ENCODE measurements at places on chromosomes 4 and X.

- DNase-seq, result no peak
Measured at GRCh38 chrX:38205039-38205438, 15.6 kb downstream of the SRPX start.

DNA sequence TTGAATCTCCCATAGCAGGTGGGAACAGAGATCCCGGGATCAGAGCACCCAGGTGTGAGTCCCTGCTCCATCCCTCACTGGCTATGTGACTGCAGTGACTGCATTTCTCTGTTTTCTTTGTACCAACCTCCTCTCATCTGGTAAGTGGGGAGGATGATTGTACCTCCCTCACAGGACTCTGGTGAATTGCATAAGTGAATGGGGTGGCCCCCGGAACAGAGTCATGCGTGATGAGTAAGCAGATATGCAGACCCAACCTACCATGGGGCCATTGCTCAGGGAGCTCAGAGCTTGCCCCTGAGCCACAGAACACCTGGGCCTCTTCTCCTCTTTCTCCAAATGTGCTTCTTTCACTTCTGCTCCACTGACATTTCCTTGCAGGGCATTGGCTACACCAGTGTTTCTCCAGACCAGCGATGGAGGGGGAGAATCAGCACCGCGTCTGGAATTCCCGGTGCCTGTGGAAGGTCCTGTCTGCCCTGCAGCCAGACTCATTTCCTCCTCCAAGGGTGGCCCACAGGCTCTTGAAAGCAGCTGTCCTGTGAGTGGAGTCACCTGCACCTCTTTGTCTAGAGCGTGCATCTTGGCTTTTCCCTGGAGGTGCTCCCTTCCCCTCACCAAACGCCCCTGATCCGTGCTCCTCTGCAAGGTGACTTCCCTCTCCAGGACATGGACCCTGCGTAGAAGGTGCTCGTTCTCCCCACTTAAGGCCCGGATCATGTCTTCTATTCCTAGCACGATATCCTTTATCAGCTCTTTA is 30.0 kb downstream of the C4orf50 start:
- no peak for DNase-seq

- DNase-seq, result peak; percentile 92
Measured at GRCh38 chr4:145299380-145300076, 119.1 kb upstream of the OTUD4 start.

DNA sequence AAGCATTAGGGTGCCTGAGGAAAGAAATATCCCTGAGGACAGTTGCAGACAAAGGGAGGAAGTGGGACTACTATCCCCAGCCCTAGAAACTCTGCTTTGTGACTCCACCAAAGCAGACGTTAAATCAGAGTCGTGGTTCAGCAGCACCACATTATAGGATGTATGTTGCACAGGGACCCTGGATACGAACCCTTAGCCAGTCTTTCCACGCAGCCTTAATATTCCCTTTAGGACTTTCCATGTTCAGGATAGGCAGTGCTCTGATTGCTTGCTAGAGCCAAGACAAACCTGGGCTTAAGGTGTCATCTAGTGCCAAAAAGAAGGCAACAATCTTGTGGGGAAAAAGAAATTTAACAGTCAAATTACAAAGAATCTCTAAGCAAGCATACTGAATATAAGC is 62.6 kb downstream of the MAD2L1 start:
- no peak for DNase-seq

DNA sequence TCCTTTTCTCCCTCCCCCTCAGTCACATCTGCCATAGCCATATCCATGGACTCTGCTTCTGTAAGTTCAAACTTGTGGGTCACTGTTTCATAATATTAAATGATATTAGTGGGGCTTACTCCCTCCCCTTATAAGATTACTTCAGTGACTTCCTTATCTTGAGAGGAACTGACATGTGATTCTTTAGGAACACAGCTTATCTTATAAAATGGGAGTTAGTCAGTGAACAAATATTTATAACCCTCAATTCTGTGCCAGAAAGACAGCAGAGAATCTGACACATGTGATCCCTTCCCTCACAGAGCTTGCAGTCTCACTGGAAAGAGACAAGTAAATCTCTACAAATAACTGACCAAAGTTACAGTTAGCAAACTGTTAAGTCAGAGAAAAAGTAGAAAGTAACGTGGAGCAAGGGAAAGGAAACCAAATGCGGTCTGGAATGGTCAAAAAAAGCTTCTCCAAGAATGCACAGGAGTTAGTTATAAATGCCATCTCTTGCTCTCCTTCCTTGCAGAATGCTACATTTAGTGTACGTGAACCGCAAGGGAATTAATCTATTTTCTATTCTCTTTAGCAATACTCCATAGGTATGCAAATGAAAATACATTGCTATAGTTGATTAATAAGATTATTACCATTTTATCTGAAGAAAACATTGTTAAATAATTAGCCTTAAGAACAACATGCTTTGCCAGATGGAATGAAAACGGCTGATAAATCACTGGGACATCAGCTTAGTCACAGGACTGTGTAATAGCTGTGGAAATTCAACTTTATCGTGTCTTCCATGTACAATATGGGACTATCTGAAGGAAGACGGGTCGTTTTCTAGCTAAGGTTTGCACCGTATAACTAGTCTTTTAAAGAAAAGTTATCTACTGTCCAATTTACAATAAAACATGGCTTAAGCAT is 29.0 kb downstream of the SGMS2 start:
- DNase-seq, result peak; percentile 83

DNA sequence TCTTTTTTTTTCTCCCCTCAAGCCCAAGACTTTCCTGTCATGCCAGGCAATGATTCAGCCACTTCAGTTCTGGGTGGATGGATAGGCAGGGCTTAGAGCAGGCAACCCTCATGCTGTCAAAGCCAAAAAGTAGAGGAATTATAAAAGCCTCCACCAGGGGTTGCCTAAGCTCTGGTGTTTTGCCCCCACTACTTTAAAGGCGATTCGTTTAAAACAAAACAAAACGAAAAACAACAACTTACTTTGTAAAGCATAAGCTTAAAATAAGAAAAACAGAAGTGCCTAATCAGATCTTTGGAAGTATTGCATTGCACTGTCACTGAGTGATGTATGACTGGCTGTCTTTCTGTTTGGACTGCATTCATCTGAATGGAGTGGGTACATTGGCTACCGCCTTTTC is 5.3 kb upstream of the IDS start:
- DNase-seq, result no peak

GRCh38 chrX:2484721-2485648 is 15.8 kb downstream of the DHRSX start:
- DNase-seq, result peak; percentile 38

GRCh38 chrX:75230296-75230695 is 43.6 kb upstream of the UPRT start:
- no peak for DNase-seq

Data from astrocyte (in vitro differentiated cells and primary cell).